ENCODE measurements at places on chromosomes 12 and 14. TPM values are rescaled to one million over a fixed set of nuclear protein-coding genes. Genes with fewer than 3 reads are reported as not detected.
A peak's percentile ranks its signal among the peaks of the same experiment; 100 is the strongest.

- DNase-seq: no peak
These were observed 121.3 kb downstream of the TBX3 start for GRCh38 chr12:114562654-114563053.

DNA sequence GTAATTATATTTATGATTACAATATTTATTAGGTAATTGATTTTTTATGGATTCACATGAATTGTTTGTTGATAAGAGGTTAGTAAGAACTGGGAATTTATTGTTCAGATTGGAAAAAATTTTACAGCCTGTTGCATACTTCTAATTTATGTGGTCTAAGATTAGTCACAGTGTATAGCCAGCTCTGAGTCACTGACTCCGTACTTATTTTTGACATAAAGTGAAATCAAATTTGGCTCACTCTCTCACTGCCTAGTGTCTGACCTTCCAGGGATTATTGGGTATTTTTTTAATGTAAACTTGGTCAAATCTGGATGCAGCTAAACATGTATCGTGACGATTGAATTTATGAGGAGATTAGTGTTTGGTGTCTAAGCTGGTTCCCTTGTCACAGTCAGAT, 109.3 kb downstream of the PTPRQ start:
- peak; percentile 93 for DNase-seq

GRCh38 chr14:58278177-58278576, 20.2 kb upstream of the ARID4A start:
- DNase-seq: no peak

- DNase-seq: no peak
These were observed 6.4 kb upstream of the DTX1 start for GRCh38 chr12:113049976-113050742.

DNA sequence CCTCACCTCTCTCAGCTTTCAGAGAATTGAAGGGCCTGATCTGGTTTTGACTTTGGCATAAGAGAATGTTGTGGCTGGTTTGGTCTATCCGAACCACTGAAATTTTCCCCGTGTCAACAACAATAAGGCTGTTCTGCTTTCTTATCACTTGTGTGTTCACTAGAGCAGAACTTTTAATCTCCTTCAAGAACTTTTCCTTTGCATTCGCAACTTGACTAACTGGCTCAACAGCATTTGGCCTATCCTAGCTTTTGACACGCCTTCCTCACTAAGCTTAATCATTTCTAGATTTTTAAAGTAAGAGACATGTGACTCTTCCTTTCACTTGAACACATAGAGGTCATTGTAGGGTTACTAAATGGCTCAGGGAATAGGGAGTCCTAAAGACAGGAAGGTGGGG, 25.9 kb upstream of the EDDM3A start:
- no peak for DNase-seq

GRCh38 chr12:122729583-122730214, 945 bp downstream of the HCAR1 start:
- no peak for DNase-seq

DNA sequence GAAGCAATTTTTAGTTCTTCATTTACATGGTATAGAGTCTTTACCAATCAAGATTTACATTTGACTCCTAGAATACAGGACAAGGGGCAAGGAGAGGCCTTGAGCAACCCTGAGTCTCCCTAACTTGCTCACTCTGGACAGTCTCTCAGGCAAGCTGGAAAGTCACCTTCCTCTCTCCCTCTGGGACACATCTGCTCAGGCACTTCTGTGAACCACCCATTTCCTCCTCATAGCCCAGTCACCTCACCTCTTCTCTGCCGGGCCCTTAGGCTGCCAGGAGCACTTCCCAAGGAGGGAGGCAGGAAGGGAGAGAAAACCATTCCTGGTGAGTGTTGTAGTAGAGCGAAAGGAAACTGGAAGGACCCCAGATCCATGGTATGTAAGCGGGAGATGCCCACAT, 202.8 kb downstream of the TTC7B start:
- no peak for DNase-seq

- no peak for DNase-seq
These were observed 426.2 kb downstream of the IPO8 start for GRCh38 chr12:30269496-30269895.

DNA sequence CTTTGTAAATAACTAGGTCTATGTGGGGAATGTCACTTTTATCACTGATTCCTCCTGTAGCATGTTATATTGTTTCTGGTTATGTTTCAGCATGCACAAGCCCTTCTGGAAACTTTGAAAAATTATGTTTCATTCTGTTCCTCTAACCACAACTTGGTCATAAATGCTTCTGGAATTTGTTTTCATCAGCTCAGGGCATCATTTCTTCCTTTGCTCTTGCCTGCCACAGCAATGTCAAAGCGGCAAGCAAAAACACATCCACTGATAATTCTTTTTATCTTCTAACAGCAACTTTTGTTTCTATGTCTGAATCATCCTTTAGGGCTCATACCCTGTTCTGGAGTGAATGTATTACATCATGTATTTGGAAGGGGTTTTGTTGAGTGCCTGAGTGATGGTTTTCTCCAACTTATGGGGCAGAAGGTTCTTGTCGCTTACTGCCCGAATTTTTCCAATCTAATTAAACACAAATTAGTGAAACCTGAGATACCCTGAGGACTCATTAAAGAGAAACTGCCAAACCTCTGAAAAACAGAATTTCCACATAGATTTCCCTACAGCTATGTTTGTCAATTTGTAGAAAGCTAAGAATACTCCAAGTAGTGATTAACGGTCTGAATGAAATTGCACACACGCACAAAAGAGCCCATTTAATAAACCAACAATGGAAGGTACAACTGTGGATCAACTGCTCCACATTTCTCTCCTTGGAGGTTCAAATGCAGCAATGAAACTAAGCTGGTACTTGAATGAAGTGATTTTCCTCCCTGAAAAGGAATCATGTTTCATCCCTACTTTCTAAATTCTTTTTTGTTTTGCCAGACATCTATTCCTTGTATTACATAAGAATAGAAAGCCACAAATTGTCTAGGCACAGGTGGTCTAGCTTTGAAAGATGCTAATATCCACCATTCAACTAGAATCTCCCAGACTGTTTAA, 173.5 kb upstream of the KRR1 start:
- DNase-seq: peak; percentile 98

DNA sequence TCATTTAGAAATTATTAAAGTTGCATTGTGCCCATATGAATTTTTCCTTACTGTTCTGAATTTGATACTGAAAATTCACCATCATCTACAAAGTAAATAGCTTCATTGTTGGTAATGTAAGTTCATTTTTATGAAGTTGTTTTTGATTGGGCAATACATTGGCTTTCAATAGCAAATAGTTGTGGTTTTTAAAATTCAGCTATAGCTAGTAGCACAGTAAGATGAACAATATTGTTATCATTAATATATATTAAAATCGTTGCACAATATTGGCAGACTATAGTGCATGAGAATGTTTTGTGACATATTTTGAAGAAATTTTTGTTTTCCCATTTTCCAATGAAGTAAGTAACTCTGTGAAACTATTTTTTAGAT, 575.0 kb downstream of the PRKD1 start:
- DNase-seq: no peak

GRCh38 chr14:61545726-61546455, 149.4 kb upstream of the HIF1A start:
- DNase-seq: no peak

- no peak for DNase-seq
These were observed 68.8 kb upstream of the GPR68 start for GRCh38 chr14:91313154-91313850.

DNA sequence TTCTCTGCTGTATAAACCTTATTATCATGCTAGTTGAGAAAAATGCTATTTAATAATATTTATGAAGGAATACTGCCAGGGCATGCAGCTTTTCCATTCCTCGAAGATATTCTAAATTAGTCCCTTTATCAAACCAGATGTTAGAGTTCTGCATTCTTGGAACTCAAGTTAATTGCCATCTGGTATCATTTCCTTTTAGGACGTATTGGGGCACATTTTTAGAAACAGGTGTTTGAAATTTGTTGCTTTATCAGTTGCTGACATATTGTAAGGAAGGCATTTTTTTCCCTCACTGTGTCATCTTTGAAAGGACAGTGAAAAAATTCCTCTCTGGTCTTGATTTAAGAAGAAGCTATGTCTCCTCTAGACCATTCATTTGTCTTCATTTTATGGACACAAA, 471.2 kb upstream of the PRICKLE1 start:
- peak; percentile 36 for DNase-seq

- no peak for DNase-seq
These were observed 81.4 kb downstream of the TMTC3 start for GRCh38 chr12:88223519-88223918.

GRCh38 chr12:5548152-5548943, 116.4 kb downstream of the NTF3 start:
- no peak for DNase-seq

DNA sequence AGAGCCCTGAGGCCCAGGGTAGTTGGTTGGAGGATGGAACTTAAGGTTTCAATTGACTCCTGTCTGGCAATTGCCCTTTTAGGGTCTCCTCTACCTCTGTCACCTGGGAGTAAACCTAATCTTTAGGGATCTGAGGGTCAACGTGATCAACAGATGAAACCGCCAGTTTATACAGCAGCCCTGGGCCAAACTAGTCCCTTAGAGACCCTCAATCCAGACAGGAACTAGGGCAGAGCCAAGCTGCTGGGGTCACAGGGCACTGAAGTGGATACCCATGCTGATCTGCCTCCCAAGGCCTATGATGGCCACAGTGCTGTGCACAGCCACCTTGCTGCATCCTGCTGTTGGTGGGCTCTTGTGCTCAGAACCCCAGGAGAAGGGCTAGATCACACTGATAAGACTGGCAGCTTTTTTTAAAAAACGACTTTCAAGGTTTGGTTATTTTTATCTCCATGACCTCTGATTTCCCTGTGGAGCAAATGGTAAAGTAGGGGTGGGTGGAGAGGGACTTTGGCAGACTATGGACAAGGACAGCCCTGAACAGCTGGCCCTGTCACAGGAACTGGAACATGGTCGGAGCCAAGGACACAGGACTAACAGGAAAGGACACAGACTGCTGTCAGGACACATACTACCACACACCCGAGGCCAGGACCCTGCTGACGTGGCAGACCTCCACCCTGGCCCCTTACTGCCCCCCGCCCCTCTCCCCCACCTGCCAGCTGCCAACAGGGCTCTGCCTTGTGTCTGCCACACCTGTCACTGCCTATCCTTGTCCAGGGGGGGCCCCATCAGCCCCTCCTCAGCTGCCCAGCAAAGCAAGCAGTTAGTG, 474 bp downstream of the FITM1 start:
- no peak for DNase-seq

- peak; percentile 47 for DNase-seq
These were observed 13.4 kb downstream of the HECTD4 start for GRCh38 chr12:112368856-112369255.

DNA sequence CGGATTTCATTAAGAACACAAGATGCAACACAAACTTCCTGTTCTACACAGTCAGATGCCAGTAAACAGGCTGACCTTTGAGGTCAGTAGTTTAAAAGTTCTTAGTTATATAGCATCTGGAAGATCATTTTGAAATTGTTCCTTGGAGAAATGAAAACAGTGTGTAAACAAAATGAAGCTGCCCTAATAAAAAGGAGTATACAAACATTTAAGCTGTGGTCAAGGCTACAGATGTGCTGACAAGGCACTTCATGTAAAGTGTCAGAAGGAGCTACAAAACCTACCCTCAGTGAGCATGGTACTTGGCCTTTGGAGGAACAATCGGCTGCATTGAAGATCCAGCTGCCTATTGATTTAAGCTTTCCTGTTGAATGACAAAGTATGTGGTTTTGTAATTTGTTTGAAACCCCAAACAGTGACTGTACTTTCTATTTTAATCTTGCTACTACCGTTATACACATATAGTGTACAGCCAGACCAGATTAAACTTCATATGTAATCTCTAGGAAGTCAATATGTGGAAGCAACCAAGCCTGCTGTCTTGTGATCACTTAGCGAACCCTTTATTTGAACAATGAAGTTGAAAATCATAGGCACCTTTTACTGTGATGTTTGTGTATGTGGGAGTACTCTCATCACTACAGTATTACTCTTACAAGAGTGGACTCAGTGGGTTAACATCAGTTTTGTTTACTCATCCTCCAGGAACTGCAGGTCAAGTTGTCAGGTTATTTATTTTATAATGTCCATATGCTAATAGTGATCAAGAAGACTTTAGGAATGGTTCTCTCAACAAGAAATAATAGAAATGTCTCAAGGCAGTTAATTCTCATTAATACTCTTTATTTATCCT, 13.5 kb downstream of the PTGER2 start:
- peak; percentile 36 for DNase-seq

DNA sequence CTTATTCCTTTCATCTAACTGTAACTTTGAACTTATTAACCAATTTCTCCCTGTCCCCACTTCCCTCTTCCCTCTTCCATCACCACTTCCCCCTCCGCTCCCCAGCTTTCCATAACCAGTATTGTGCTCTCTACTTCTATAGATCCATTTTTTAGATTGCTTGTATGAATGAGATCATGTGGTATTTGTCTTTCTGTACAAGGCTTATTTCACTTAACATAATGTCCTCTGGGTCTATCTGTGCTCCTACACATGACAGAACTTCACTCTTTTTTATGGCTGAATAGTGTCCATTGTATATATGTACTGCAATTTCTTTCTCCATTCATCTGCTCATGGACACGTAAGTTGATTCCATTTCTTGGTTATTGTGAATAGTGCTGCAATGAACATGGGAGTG, 14.4 kb downstream of the ERP27 start:
- DNase-seq: no peak

- no peak for DNase-seq
These were observed 707.3 kb upstream of the FOXG1 start for GRCh38 chr14:28059254-28059653.

GRCh38 chr14:74669256-74669655, 43.6 kb downstream of the AREL1 start:
- DNase-seq: no peak

GRCh38 chr12:84601483-84601882, 311.1 kb downstream of the SLC6A15 start:
- DNase-seq: no peak

GRCh38 chr12:116880817-116881324, 370 bp downstream of the HRK start:
- peak; percentile 38 for DNase-seq

GRCh38 chr12:123200414-123200813, 32.5 kb downstream of the MPHOSPH9 start:
- DNase-seq: no peak

GRCh38 chr14:69868363-69868963, 10.8 kb upstream of the SMOC1 start:
- no peak for DNase-seq

- DNase-seq: peak; percentile 77
These were observed 252.4 kb upstream of the TBX3 start for GRCh38 chr12:114936148-114937079.

Gene HOXC10
- total RNA-seq: not detected

Gene R3HDM2
- 18.8 TPM for total RNA-seq

Gene GSG1
- not detected for total RNA-seq

Gene TAS2R46
- total RNA-seq: 0.96 TPM

Gene RNASE4
- 9.3 TPM for total RNA-seq

Gene TSPAN11
- total RNA-seq: 9.5 TPM

Gene LHX5
- not detected for total RNA-seq

Gene KIF26A
- total RNA-seq: 1.4 TPM

Gene CLEC1B
- total RNA-seq: not detected

Gene TGM1
- total RNA-seq: 3.8 TPM

Gene CLEC9A
- not detected for total RNA-seq

Gene IGF1
- 1.9 TPM for total RNA-seq

Gene POTEM
- not detected for total RNA-seq

Gene PLEKHG7
- total RNA-seq: 0.68 TPM

Gene MYH6
- total RNA-seq: not detected

Gene SIX4
- 14.0 TPM for total RNA-seq

Gene ZDHHC22
- 0.50 TPM for total RNA-seq

Gene KLHDC1
- total RNA-seq: 0.94 TPM

Gene PLEKHD1
- total RNA-seq: 0.05 TPM

Gene RHEBL1
- 1.9 TPM for total RNA-seq

Gene KRT2
- not detected for total RNA-seq

Gene APOLD1
- 0.38 TPM for total RNA-seq

Gene GALNT9
- 2.7 TPM for total RNA-seq

Gene KRT72
- total RNA-seq: not detected

All from astrocyte (in vitro differentiated cells and primary cell).